AG09319 (cell line): ENCODE measurements at places on chromosomes 1 and 21.

- no peak for DNase-seq
Observed at GRCh38 chr1:228989992-228990827, 254.9 kb downstream of the RHOU start.

GRCh38 chr1:209416039-209416438 lies 167.5 kb upstream of the CAMK1G start:
- no peak for DNase-seq

GRCh38 chr1:154386643-154387352 lies 18.3 kb upstream of the IL6R start:
- no peak for DNase-seq

GRCh38 chr1:29172415-29172939 lies 9.2 kb downstream of the SRSF4 start:
- DNase-seq: no peak

- no peak for DNase-seq
Observed at GRCh38 chr1:91499346-91499745, 1.3 kb upstream of the CDC7 start.

- DNase-seq: no peak
Observed at GRCh38 chr1:19967808-19968207, 11.6 kb downstream of the PLA2G2A start.

DNA sequence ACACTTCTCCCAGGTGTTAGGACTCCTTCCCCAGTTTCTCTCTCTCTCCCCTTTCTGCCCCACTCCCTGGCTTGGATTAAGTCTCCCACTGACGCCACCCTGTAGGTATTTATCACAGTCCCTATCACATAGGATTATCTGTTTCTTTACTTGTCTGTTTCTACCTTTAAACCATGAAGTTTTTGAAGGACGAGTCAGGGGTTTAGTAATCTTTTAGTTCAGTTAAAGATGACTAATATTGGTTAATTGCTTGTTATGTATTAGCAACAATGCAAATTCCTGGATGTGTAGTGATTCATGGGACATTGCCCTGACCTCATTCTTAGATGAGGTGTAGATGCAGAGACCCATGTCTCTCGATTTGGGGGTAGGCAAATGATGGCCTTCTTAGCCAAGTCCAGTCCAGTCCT lies 6.4 kb downstream of the LAMC1 start:
- DNase-seq: no peak

DNA sequence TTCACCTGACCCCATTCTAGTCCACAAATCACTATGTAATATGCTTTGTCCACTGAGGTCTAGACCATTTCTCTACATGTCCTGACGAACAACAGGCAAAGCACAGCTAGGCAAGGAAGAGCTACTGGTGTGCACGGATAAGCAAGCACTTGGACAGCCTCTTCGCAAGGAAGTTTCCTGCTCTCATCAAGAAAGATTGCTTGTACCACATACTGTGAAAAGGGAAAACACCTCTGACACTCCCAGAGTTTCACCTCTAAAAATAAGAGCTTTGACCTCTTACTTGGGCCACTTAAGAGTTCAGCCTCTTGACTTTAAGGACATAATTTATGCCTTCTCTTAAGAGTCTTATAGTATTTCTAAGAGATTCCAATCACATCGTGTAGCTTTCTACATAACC lies 36.0 kb upstream of the LPAR3 start:
- no peak for DNase-seq

GRCh38 chr21:29237110-29238052 lies 61.3 kb upstream of the BACH1 start:
- no peak for DNase-seq

DNA sequence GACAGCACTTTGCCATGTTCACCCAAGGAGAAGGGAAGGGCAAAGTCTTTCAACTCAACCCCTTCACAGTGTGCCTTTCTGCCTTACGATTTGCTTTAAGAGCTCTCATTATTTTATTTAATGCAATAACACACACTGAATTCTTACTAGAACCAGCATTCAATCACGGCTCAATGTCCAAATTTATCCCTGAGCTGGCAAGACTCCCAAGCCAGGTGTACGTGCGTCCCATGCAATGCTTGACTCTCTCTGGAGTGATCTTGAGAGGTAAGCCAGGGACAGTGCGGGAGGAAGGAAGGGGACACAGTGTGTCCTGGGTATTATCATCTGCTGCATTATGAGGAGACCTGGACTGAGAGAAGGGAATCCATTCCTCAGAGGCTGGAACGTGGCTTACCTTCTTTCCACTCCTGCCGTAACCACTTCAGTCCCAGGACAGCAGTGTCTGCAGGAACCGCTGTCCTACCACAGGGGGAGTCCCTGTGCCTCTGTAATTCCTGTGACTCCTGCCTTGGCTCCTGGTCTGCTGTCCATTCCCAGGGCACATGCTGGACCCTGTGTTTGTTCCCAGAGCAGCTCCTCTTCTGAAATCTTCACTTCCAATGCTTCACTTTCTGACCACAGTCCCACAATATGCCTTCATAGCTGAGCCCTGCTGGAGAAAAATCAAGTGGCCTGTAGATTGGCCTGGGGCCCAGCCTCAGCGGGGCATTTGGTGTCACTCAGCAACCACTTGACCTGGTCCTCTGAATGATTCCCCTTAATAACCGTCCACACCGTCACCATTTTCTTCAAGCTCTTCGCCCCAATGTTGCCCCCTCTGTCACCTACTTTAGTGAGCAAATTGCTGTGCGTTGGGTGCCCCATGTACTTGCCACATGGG lies 28.6 kb upstream of the STUM start:
- DNase-seq: no peak

DNA sequence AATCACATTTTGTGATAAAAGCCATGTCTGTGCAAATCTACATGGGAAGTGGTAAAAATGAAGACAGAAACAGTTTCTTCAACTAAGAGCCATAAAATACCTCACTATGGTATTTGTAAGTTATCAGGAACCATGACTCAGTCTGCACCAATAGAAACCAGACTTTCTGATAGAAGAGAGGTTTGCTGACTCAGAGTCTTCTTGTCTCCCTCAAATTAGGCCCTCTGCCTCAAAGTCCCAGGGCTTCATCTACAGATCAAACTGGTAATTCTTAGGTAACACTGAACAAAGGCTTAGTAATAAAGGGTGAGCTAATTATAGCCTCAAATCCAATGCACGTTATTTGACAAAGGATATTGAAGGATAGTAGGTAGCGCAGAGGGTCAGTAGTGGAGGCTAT lies 30.9 kb upstream of the SSX2IP start:
- no peak for DNase-seq

GRCh38 chr1:201016211-201016651 lies 7.3 kb downstream of the KIF21B start:
- no peak for DNase-seq

- no peak for DNase-seq
Observed at GRCh38 chr1:169894424-169895145, 889 bp upstream of the SCYL3 start.

- no peak for DNase-seq
Observed at GRCh38 chr1:159999204-159999603, 32.6 kb downstream of the PIGM start.

GRCh38 chr1:44994309-44994898 lies 8.0 kb upstream of the EIF2B3 start:
- DNase-seq: no peak

GRCh38 chr1:94335447-94335846 lies 82.7 kb upstream of the ABCD3 start:
- no peak for DNase-seq

- no peak for DNase-seq
Observed at GRCh38 chr1:70051926-70052325, 153.5 kb downstream of the LRRC40 start.

DNA sequence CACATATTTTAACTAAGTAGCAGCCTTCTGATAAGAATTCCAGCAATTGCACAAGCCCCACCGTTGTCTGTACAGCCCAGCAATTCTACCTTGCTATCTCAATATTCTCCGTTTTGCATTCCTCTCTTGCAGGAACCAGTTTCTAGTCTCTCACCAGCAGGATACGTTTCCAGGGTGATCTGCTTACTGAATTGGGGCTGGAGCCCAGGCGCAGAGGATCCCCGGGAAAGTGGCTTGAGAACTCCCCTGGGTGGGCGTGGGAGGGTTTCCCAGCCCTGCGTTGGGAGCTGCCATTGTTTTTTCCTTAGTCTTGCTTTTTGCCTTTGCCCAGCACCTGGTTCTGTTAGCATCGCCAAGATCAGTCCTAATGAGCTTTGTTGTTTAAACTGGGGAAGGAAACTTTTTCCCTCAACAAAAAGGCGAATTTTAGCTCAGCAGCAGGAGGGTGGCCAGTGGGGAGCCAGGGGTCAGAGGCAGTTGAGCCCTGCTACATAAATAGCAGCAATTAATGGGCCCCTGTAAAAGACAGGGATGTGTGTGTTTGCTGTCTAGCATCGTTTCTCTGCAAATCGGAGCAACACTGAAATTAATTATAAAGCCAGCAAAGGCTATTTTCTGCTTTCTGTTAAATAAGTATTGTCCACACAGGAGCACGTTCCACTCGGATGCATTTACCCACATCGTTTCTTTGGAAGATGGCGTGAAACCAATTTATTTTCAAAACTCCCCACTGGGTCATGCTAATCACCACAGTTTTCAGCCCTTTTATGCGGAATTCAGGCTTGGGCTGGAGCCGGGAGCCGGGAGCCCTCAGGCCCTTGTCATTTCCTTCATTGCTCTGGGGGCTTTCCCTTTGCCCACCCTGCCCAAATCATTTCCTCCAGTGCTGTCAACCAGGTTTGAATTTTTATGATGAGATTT lies 36.6 kb downstream of the HUNK start:
- DNase-seq: no peak

DNA sequence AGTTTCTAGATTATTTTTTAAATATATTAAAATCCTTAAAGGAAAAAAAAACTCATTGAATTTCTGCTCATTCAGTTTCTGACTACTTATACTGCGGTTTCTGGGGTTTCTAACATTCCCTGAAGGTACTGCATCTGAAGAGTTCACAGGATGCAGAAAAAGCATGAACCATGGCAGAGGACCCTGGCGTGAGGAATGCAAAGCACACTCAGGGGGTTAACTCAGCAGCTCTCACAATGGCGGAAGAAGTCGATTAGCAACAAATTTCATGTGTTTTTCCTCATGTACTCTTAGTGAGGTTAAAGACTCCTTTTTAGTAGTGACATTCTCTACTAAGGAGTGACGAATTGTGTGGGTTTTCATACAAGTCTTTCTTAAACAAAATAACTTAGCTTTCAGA lies 975.6 kb downstream of the NCAM2 start:
- DNase-seq: no peak

DNA sequence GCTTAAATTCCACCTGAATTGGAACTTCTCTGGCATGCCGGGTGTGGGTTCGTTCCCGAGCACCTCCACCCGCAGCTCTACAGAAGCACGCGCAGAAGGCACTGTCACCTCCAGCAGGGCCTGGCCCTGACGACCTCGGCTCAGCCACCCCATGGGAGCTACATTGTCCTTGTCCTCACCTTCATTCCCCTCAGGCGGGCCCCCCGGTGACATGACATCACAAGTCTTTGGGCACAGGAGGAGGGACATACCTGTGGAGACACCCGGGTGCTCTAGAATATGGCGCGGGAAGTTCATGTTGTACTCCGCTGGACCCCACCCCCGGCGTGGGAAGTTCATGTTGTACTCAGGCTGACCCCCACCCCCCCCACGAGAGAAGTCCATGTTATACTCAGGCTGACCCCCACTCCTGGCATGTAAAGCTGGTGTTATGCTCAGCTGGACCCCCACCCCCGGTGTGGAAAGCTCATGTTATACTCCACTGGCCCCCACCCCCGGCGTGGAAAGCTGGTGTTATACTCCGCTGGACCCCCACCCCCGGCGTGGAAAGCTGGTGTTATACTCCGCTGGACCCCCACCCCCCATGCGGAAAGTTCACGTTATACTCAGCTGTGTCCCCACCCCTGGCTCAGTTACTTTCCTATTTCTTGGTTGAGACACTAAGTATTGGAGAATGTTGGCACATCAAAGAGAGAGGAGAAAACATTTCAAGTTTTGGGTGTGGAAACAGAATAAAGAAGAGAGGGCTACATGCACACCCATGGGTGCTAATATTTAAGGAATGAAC lies 37.6 kb downstream of the UMODL1 start:
- no peak for DNase-seq

DNA sequence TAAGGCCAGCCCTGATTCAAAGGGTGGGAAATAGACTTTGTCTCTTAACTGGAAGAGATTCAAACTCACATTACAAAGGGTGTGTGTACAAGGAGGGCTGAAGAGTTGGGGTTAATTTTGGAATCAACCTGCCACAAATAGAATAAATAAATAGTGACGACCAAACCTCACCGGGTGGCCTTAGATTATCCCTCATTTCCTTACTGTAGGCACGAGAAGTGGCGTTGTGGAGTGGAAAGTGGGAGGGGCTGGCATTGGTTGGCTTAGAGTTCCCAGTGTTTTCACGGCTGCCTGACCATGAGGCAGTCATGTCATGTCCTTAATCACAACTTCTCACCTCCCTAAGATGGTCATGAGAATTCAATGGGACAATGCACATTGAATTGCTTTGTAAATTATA lies 21.3 kb upstream of the RUNX1 start:
- no peak for DNase-seq

GRCh38 chr1:164320790-164321731 lies 237.9 kb upstream of the PBX1 start:
- DNase-seq: no peak

- peak; percentile 66 for DNase-seq
Observed at GRCh38 chr1:115198938-115199337, 109.6 kb upstream of the TSPAN2 start.

DNA sequence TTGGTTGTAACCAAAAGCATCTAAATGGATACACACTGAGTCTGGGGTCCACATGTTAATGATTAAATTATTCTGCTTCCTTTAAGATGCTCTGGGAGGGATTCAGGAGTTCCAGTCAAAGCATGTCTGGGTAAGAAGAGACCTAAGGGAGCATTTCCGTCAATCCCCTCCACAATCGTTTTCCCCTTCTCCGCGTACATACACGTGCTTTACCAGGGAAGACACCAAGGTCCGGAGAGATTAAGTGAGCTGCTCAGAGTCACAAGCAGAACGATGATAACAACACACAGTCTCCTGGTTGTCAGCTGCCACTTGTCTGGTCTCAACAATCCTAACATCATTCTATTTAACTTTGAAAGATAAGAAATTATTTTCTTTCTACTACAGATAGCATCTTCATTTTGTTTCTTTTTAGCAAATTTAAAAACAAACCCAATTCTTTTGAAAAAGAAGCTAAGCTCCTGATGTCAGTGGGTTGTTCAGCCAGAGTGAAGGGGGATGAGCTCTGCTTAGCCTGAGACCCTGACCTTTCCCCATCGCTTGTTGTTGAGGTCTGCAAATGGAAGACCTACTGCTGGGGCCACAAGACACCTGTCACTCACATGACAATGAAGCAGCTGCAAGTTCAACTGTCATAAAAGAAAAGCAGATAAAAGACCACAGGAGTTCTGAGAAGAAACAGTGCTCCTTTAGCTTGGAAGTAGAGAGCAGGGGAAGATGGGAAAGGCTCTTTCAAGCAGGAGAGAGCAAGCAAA lies 4.5 kb downstream of the PAFAH2 start:
- DNase-seq: no peak

- DNase-seq: no peak
Observed at GRCh38 chr1:221343607-221344006, 398.3 kb downstream of the DUSP10 start.

GRCh38 chr1:57824535-57824934 lies 400.7 kb upstream of the DAB1 start:
- DNase-seq: no peak

- no peak for DNase-seq
Observed at GRCh38 chr1:11736746-11737639, 1.1 kb downstream of the AGTRAP start.

GRCh38 chr1:204495078-204495753 lies 611 bp upstream of the PIK3C2B start:
- no peak for DNase-seq
